ENCODE measurements at places on chromosomes 4 and X. TPM values are rescaled to one million over a fixed set of nuclear protein-coding genes. Genes with fewer than 3 reads are reported as not detected.

GRCh38 chrX:133134282-133134681, 37.4 kb upstream of the USP26 start:
- no peak for DNase-seq

DNA sequence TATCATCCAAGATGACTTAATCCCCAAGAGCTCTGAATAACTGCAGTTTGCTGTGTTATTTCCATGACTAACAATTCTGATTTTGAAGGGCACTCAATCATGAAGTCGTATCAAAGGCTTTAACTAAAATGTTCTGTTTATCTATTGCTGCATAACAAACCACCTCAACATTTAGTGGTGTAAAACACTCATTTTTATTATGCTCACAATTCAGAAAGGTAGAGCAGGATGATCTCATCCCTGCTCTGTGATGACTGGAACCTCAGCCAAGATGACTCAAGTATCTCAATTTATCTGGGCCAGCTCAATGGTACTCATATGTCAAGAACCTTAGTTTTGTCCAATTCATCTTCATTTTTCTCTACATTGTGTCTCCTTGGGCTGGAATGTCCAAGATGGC, 451.1 kb downstream of the PPARGC1A start:
- DNase-seq: no peak

DNA sequence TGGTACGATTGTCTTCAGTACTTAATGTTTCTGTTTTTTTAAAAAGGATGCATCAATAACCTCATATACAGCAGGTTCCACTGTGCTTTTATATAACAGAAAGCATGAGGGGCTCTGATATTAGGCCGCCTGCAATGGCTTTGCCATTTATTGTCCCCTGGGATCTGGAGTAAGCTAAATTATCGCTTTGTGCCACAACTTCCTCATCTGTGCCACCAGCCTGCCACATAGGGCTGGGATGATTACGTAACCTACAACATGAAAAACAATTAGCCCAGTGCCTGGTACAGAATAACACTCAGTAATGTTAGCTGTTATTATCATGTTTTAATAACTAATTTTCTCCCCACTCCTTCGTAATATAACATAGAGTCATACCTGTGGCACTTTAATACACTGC, 65.5 kb upstream of the TRIM2 start:
- DNase-seq: no peak

DNA sequence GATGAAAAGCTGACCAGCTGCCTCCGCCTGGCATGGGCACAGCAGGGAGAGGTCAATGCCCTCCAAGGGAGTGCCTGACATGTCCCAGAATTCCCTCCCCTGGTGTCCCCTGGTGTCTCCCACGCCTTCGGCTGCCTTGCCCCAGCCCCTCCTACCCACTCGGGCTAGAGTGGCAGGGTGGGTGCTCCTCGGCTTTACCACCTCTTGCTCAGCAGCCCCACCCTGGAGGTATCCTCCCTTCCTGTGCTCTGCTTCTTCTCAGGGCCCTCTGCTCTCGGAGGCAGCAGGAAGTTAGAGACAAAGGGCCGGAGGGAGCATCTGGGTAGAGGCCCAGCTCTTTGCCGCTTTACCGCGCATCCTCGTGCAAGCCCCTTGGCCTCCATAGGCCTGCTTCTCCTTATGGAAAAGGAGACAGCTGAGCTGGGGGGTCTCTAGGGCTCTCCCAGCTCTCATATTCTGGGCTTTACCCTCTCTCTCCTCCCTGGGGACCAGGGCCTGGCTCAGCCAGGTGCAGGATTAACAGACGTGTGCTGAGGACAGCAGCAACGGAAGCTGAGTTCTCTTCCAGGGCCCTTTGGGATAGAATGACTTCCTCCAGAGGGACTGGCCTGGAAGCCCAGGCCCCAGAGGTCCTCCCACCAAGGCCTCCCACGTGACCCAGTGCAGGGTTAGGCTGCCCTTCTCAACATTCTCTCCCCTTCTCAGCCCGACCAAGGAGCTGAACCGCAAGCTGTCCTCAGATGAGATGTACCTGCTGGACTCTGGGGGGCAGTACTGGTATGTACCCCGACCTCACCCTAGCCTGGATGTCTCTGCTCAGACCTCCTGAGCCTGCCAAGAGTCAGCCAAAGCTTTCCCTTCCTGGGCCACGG, 17.2 kb downstream of the XPNPEP2 start:
- DNase-seq: no peak

Gene ADGRL3
- not detected for total RNA-seq

DNA sequence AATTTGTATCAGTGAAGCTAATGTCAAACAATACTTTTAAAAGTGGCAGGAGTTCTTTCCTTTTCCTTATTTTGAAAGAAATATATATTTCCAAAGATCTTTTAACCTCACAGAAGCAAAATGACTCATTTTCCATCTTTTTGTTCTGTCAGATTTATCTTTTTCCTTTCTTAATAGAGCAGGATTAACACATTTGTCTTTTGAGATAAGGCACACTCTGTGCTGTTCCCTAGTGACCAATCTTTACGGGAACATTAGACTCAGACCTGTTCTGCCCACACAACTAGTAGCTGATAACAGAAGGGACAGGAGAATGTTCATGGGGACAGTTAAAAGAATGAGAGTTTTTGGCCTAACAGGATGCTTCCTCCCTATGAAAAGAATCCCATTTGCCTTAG, 381.2 kb downstream of the STPG2 start:
- DNase-seq: no peak
